Cerebellar cortex (tissue), 1 donor: ENCODE measurements at places on chromosomes 2 and 18.

DNA sequence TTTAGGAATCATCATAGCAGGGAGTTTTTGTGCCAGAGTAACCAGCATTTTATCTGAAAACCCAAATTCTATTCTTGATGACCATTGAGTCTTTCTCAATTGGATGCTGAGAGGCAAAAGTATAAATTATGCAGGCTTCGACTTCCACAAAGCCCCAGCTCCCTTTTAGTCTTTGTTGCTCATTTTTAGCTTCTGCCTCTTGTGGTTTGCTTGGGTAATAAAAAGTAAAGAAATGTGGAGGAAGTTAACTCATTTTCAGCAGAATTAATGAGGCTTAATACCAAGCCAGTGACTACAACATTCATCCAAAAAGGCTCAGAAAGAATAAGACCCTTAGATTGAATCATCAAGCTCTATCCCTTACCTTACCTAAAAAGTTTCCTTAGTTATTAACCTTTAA, 18.6 kb downstream of the ERMN start:
- DNase-seq = no peak

DNA sequence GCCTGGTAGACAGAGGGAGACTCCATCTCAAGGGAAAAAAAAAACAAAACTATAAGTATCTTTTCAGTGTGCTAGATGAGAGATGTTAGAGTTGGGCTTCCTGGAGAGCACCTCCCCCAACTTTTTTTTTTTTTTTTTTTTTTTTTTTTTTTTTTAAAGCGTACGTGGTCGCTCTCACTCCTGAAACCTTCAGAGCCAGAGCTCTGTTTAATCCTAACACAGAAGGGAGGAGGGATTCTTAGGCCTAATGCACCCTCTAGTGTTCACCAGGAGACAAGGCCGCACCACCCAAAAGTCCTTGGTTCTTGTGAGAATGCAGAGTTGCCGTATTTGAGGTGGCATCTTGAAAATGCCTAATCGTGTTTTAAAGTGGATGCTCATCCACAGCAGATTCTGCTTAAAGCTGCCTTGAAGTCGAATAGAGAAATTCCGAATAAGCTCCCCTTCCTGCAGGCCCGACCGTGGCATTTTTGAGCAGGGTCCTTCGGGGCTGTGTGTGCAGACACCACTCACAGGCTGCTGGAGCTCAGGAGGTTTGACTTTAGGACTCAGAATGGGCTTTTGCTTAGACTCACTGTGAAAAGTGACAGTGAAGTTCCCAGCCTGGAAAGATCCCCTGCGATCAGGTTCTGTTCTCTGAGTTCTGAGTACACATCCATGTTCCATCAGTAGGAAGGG, 252.6 kb downstream of the AGAP1 start:
- peak; percentile 88 for DNase-seq

DNA sequence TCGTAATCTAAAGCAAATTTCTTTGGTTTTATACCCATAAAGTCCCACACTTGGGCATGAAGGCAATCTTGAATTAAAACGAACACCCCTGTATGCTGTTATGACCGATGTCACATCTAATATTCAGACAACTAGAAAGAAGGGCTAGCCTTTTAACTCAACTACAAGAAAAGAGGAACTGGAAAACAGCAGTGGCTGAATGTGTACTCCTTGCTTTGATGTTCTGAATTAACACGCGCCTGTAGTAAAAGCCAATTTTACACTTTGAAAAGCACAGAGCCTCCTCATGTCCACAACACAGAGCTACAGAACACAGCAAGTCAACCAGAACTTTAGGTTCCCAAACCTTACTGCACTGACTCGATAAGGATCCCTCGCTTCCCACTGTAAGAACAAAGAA, 147.6 kb downstream of the HDAC4 start:
- DNase-seq = peak; percentile 35

DNA sequence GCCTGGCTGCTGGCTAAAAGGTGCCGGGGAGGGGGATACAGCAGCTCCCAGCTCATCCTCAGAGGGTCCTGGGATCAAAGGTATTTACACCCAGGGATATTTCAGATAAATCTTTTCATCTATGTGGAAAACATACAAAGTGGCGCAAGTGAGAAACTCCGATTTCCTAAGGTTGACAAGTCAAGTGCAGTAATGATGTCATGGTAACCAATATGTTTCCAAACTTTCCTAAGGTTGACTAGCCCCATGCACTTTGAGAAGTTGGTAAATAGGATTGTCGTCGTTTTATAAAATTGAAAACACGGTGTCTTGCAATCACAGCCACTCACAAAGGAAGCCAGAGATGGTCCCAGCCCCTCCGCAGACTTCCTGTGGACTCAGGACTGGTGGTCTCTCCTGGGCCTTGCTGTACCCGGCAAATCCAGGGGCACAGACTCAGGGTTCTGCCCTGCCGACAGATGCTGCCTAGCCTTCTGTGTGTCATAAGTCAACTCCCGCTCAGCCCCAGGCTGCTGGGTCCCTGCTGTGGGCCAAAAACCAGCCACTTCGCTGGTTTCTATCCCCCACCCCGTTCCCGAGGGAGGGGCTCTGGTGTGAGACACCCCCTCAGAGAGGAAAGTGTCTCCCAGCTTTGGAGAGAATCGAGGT, 111.2 kb upstream of the PPP1CB start:
- no peak for DNase-seq

GRCh38 chr2:233551491-233551890, 15.1 kb downstream of the USP40 start:
- no peak for DNase-seq

DNA sequence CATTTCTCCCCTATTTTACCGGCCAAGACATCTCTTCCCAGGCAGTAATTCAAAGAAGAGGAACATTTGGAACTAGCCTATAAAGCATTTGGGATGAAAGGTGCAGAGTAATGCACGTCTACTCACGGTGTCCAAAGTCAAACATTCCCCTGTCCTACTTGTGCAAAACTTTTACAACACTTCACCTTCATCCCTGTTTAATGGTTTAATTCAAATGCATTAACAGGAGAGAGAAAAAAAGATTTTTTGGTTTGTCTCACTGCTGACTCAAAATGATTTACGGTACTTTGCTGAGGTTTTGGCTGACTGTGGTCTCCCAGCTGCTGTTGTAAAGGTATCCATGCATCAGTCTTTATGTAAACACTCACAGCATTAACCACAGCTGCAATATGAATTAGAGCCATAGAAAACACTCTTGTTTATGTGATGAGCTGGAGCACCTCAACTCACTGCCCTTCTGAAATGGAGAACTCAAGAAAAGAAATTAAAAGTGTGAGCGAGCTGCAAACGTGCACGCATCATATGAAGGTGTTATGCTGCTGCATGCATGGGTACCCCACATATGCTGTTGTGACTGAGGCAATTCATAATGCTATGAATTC, 220.5 kb downstream of the PIEZO2 start:
- no peak for DNase-seq

DNA sequence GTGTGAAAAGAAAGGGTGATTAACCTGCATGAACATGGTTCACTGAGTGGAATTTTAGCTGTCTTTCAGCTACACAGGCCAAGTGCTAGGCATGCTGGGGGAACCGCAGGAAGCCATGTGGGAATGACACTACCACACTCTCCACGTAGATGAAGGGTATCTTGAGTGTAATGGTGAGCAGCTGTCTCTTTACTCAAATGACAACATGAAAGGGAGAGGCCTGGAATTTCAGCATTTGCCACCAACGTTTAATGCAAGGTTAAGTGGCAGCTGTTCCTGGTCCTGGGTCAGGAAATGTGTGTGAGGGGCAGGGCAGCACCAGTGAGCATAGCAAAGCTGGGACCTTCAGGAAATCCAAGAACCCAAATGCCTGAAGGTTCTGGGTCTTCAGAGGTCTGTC, 588.4 kb downstream of the SLC4A3 start:
- no peak for DNase-seq

DNA sequence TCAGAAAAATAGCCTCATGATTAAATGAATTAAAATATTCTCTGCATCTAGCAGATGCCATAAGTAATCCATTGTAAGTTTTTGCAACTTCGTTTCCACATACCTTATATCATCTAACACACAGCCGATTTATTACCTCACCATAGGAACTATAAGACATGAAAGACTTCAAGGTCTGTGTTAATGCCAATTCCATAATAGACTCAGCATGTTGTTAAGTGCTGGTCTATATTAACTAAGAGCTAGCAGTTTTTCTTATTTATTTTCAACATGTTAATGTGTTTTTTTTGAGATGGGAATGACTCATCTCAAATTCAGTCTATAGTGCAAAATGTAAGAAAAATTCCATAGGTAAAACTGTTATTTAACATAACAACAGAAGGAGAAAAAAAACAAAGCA, 243.9 kb upstream of the GULP1 start:
- DNase-seq = no peak

GRCh38 chr2:26469092-26469710, 8.7 kb downstream of the OTOF start:
- DNase-seq = peak; percentile 62

DNA sequence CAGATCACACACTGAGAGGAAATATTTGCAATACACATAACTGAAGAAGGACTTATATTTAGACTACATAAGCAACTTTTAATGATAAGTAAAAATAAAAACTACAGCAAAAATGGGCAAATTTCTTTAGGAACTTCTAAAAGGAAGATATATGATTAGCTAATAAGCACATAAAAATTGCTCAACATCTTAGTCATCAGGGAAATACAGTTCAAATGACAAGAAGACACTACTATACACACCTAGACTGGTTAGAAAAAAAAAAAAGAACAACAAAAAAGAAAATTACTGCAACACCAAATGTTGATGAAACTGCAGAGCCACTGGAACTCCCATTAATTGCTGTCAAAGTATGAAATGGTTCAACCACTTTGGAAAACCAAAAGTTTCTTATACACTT, 1247.5 kb upstream of the ACVR2A start:
- DNase-seq = no peak

DNA sequence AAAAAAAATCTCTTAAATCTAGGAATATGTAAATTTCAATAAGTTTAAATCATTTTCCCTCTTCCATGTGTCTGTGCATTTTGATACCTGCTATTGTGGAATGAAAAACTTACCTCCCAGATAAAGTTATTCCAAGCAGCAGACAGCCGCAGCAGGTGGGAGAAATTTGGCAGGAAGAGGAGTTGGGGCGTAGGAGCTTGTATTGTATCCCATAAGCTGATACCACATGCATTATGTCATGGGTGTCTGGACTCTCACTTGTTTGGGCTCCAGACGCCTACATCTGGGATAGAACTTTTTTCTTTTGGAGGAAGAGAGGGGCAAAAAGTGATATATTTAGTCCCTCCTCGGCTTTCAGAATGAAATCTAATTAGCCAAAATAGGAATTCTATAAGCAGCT, 59.3 kb upstream of the TCF4 start:
- DNase-seq = no peak
